ENCODE measurements at places on chromosomes 1 and 21.

GRCh38 chr21:20030390-20030789, 967.8 kb upstream of the NCAM2 start:
- no peak for DNase-seq

- DNase-seq: no peak
These were observed 113.8 kb downstream of the RHOU start for GRCh38 chr1:228849011-228849541.

DNA sequence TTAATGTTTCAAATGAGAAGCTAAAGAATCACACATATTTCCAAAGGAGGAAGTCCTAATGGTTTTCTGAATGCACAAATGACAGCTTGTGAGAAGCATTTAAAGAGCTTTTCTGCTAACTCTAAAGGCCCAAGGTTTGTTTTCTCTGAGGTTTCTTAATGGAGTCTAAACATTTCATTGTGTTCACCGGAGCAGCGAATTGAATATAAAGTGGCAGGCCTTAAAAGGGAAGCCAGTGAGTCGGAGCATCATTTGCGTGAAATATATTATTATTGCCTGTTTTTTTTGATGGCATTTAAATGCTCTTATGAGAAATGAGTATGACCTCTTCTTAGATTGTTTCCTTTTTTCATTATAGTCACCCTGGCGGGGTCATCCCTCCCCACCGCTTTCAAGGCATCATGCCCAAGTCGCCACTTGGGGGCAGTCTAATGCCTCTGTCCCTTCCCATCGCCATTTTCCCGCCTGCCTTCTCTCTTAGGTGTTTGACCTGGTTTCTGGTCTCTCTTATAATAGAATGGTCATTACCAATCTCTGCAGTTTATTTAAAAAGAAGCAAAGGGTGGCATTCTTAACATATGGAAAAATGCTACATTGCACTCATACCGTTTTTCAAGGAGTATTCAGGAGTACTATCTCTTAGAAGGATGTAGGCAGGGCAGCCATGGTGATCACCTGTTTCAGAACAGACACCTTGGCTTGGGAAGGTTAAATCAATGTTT, 25.3 kb upstream of the OVAAL start:
- DNase-seq: no peak

DNA sequence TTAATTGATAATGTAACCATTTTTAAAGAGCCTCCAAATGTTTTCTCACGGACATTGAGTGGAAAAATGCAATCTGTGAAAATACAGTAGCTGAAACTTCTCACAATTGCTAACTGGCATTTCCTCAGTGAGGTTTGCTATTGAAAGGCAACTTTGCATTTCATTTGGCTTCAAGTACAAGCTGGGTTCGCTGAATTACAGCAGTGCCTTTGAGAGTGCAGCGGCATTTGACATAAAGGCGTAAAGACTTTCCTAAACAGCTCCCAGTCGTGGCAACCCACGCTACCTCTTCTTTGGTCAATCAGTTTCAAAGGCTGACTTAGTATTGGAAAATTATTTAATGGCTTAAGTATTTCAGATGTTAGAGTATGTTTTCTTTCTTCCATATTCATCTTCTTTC, 39.3 kb upstream of the ZBTB18 start:
- no peak for DNase-seq

DNA sequence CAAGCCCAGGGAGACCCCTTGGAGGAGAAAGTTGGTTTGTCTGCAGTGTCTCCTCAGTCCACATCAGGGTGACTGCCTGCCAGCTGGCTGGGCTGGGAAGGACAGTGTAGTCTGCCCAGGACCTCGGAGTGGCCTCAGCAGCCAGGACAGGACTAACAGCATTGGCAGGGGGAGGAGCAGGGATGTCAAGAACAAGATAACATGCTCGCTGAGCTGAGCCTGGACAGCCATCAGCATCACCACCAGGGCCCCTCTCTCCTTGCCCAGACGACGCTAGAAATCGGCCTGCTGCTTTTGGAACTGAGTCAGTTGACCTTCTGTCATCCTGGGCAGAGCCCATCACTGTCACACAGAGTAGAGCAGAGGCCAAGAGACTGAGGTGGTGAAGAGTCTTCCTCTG, 83.6 kb upstream of the CNTN2 start:
- no peak for DNase-seq

Measured in SW 1271 (cell line).